CD4-positive, alpha-beta T cell treated with Interleukin-12 subunit alpha and Interleukin-12 subunit beta, for 1 hour (primary cell): ENCODE measurements at places on chromosomes 5 and 9.

DNA sequence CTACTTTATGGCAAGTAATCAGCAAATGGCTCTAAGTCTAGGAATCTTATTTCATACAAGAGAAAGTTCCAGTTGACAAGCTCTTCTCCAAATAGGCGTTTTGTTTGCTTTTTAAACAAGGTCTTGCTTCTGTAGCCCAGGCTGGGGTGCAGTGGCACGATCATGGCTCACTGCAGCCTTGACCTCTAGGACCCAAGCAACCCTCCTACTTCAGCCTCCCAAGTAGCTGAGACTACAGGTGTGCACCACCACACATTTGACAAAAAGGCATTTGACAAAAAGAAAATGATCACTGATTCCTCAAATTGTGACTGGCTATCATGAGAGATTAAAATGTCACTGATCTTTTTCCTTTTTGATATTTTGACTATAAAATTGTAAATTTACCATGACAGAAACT lies 31.8 kb downstream of the NR6A1 start:
- DNase-seq = no peak

DNA sequence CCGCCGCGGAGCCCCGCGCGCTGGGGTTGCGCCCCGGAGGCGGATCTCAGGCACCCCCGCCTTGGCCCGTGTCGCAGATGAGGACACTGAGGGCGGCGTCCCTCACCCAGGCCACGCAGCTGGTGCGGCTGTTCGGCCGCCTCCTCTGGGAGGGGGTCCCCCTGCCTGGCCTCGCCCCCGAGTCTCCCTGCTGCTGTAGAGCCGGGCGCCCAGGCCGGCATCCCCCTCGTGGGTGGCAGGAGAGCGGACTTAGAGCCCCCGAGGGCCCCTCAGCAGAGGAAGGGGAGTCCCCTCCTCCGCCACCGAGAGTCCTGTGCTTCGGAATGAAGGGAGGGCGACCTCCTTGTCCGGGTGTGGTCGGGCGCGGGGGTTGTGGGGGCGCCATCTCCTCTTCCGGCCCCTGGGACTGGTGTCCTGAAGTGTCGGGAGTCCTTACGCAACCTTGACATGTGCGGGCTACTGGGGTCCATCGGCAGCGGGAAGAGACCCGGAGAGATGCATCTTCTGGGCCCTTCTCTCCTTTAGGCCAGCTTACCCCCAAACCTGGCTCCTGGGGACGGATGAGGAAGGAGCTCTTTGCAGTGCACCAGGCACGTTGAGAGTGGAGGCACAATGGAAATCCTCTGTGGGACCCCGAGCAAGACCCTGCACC lies 11.7 kb upstream of the EXOSC2 start:
- DNase-seq = no peak

DNA sequence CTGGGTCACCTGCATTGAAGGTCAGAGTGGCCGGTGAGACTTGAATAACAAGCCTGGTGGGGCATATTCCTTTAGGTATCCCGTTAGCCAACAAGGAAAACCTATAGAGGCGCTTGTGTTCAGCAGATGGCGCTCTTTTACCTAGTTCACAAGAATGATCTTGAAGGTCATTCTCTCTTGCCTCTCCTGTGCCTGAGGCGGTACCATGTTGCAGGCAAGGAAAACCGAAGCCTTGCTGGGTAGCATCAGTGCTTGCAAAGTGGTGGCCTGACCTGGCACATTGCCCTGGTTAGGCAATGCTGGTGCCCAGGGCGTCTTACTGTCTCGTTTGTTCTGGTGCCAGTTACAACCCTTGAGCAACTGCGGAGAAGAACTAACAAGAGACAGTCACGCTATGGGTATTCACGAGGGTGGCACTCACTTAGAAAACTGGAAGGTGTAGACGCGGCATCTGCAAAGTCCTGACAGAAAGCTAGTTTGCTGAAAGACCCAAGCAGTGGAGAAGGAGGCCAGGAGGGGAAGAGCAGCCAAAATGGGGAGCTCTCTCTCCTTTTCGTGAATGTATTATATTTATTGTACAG lies 56.7 kb downstream of the AOPEP start:
- peak; percentile 45 for DNase-seq

DNA sequence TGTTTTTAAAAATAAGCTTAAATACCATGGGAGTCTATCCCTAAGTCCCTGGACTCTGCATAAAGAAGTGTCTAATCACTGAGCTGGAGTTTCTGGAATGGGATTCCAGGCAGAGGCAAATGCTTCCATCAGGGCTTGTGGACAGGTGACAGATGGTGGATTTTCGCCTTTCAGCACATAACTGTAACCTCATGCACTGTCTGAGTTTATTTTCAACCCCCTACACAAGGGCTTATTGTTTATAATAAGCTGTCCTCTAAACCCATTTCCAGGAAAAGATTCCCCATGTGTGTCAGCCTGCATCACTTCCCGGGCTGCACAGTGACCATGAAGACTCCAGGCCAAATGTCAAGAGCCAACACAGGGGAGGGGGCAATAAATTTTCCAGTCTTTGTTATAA lies 264.0 kb downstream of the PIK3R1 start:
- no peak for DNase-seq

GRCh38 chr5:102324714-102325113 lies 28.6 kb upstream of the SLCO4C1 start:
- DNase-seq = no peak

- no peak for DNase-seq
Observed at GRCh38 chr5:133205204-133205603, 153.4 kb downstream of the HSPA4 start.

GRCh38 chr9:4904322-4905134 lies 80.5 kb upstream of the JAK2 start:
- no peak for DNase-seq

DNA sequence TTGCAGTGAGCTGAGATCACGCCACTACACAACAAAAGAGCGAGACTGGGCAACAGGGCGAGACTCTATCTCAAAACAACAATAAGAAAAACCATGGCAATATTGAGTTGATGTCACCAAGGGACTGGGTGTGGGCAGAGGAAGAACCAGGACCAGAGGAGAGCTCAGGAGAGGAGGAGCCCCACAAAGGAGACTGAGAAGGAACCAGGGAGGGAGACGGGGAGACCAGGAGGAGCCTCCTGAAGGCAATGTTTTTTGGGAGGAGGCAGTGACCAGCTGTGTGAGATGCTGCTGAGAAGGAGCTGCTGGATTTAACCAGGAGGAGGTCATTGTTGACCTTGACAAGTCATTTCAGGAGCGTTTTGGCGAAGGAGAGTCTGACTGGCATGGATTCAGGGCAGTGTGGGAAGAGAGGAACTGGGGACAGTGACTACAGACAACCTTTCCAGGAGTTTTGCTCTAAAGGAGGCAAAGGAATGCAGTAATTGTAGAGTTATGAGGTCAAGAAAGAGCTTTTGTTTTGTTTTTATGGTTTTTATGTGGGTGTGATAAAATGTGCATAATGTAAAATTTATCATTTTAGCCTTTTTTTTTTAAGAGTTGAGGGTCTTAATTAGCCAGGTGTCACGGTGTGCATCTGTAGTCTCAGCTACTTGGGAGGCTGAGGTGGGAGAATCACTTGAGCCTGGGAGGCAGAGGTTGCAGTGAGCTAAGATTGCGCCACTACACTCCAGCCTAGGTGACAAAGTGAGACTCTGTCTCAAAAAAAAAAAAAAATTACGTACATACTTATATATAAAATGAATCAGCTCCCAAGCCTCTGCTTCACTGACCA lies 17.9 kb downstream of the TRUB2 start:
- DNase-seq = no peak

GRCh38 chr9:137138058-137138721 lies 764 bp upstream of the GRIN1 start:
- no peak for DNase-seq

DNA sequence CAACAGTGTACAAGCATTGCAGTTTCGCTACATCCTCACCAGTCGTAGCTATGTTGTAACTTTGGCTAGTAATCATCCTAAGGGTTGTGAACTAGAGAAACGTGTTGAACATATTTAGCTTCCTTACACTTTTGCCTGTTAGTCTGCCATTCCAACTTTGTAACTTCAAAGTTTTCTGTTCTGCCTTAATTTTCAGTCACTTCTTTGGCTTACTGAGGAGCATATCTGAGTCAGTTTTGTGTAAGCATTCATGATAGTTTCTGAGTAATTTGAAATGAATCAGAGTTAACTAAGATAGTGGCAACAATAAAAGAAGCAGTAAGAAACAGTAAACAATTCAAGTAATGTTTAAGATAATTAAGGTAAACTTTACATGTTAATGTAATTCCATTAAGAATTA lies 58.9 kb upstream of the MCCC2 start:
- DNase-seq = no peak

- DNase-seq = no peak
Observed at GRCh38 chr9:114309096-114309495, 13.8 kb upstream of the ORM1 start.

DNA sequence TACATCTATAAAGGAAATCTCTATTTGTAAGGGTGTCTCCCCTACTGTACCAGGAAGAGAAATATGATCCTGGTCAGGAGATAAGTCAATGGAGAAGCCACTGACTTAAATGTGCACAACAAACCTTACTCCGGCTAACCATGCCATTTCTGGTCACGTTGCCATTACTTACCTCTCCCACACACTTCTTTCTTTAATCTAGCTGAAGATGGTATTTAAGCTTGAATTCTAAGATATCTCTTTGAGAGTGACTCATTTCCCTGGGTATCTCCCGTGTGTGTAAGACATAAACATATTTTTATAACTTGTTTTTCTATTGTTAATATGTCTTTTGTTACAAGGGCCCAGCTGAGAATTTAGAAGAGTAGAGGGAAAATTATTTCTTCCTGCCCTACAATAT lies 296.6 kb downstream of the SEMA5A start:
- no peak for DNase-seq

DNA sequence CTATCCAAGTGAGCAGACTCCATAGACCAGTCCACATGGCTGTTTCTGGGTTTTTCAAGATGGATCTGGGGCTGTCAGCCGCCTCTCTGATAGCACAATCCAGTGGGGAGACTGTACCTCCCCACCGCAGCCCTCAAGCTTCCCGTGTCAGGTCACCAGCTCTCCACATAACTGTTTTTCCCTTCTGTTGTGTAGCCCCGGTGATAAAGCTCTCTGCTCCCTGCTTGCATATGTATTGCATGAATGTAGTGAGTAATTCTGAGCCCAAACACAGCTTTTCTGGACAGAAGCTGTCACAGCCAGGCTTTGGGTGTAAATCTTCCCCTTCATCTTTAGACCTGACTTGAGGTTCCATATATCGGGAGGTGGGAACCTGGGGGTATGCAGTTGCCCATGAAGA lies 23.1 kb upstream of the CFAP157 start:
- no peak for DNase-seq

DNA sequence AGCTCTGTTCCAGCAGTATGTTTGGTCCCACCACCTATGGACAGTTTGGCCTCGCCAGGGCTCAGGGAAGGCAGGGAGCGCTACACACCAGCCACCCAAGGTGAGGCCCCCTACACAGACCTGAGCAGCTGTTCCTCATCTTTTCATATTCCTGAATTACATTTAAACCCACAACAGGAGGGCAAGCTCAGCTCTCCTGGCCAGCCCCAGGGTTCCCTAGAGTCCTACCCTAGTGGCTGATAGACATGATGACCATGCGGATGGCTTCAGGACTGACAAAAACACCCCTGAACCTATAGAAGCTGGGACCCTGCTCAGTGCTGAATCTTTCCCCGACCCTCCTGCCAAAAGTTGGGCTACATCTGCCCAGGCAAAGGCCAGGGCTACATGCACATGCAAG lies 6.7 kb upstream of the FOXE1 start:
- no peak for DNase-seq

DNA sequence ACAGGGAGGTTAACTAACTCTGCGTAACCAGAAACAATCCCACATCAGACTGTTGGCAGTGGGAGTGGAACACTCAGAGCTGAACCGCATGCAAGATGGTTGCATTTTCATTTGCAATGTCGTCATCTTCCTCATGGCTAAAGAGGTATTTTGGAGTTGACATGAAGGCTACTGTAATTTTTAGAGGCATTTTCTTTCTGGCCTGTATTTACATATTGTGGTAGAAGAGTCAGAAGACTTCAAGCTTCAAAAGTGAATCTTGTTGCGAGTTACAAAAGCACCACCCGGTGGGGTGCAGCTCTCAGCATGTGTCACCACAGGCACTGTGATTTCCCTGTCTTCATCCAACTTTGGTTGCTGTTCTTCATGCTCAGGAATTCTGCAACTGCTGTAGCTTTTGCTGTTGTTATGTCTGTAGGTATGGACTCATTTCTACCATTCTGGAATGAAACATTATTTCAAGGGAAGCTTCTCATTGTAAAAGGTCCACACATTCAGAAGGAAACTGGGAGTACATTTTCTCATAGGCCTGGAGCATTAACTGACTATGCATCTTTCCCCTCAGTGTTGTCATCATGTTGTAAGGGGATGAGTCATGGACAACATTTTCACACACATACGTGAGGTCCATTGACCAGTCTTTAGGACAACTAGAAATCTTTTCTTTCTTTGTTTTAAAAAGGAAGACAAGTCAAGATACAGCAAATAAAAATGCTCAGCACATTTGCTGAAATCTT lies 35.4 kb upstream of the GDNF start:
- DNase-seq = no peak

GRCh38 chr9:109600142-109600541 lies 102.0 kb upstream of the PTPN3 start:
- no peak for DNase-seq

DNA sequence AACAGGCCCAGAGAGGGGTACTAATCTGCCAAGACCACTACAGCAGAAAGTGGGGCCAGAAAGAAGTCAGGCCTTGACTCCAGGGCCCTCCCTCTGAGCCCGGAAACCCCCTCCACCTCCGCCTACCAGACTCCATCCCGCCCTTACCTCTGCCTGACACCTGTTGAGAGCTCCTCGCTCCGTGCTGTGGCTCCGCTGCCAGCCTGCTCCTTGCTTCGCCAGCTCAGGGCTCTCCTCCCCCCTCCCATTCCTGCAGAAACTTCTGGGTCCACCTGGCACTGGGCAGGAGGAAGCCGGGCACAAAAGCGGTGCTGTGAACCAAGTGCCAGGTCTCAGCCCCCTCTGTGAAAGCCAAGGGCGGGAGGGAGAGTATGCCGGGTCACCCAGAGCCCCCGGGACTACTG lies 6.4 kb upstream of the ST6GALNAC6 start:
- DNase-seq = peak; percentile 83

- no peak for DNase-seq
Observed at GRCh38 chr5:6372251-6373080, 5.9 kb downstream of the MED10 start.

DNA sequence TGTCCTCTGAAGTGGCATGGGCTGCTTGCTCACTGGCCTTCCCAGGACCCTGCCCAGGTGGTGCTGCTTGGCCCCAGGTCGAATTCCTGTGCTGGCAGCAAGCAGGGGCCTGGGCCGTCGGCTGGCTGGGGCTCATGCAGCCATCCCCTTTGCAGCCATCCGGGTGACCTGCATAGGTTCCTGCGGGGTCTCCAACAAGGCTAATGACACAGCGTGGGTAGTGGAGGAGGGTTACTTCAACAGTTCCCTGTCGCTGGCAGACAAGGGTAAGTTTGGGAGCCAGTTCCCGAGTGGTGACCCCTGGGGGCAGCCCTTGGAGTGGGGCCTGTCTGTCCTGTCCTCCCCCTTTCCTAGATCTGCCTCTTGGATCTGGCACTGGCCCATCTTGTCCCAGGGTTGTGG lies 6.1 kb upstream of the EHMT1 start:
- no peak for DNase-seq

- no peak for DNase-seq
Observed at GRCh38 chr9:133008406-133008805, 22.4 kb upstream of the GTF3C5 start.
